Breast epithelium (tissue), 4 donors: ENCODE measurements at places on chromosomes 16 and 17. TPM values are rescaled to one million over a fixed set of nuclear protein-coding genes. Genes with fewer than 3 reads are reported as not detected.

TRAF4 gene
- 12.3 TPM for total RNA-seq

DNA sequence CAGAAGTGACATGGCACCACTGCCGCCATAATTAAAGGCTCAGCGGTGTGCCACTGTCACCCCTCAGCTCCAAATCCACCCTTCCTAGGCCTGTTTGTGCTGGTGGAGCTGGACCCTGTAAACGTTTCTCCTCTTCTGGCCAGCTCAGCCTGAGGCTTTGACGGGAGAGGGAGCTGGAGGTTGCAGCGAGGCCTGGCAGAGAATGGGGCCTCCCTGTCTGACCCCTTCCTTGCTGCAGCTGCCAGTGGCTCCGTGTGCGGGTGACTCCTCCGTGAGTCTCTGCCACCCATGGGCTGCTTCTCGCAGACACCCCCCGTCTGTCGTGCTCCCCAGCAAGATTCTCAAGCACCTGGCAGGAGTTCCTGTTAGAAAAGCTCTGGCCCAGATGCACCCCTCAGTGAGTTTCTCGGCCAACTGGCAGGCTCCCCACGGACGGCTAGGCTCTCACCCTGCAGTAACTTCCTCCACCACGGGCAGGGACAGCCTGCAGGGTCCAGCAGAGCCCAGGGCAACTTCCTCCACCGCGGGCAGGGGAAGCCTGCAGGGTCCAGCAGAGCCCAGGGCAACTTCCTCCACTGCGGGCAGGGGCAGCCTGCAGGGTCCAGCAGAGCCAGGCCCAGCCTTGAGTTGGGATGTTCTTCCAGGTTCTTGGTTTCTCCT, 4.7 kb upstream of the CHMP6 start:
- no peak for DNase-seq

GRCh38 chr17:7777017-7777416, 57.0 kb upstream of the KDM6B start:
- DNase-seq = no peak

- no peak for DNase-seq
Measured at GRCh38 chr16:89369266-89369895, 121.0 kb downstream of the ANKRD11 start.

DNA sequence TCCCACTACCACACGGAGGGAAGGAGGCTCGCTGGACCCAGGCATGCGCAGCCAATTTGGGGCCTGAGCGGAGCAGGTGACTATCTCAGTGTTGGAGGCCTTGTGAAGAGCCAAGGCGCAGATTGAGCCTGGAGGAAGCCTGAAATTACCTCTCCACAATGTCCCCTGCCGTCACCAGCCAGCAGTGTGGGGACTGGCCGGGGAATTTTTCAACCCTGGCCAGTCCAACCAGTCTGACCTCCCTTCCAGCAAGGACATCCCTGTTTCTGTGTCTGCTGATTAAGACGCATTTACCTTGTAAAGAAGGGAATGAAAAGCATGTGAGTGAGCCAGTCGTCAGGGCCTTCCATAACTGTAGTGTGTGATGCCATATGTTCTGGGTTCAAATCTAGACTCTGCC, 198.1 kb upstream of the IRX3 start:
- DNase-seq = peak; percentile 39

- DNase-seq = no peak
Measured at GRCh38 chr17:39603304-39604016, 4.3 kb downstream of the NEUROD2 start.
